Neural progenitor cell (in vitro differentiated cells): ENCODE measurements at places on chromosomes 2 and 18.

DNA sequence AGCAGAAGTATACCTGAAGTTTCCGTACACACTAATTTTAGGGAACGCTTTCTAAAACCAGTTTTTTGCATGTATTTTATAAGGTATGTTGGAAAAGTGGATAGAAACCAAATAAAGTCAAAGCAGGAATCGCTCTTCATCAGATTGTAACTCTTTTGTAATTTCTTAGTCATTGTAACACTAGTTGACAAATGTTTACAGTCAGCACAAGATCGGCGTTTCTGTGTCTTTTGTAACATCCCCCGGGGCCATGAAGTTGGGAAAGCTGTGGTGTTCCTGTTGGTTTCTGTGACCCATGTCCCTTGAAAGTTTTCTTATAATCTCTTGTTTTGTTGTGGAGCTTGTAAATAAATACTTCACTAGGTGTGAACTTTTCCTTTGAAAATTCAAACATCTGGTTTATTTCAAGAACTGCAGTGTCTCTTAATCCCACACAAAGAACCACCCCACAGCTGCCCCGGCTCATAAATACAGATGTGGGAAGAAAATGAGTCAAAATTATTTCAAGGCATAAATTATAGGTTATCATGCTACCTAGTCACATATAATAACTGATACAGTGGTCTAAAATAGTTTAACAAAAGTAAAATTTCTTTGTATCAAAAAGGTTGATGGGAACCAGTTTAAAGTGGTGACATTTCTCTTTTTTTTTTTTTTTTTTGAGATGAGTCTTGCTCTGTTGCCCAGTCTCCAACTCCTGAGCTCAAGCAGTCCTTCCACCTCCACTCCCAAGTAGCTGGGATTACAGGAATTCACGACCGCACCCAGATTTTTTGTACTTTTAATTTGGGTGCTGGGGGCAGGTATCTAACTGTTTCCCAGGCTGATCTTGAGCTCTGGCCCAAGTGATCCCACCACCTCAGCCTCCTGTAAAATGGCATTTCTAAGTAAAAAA, 751 bp upstream of the NMI start:
- DNase-seq = no peak

DNA sequence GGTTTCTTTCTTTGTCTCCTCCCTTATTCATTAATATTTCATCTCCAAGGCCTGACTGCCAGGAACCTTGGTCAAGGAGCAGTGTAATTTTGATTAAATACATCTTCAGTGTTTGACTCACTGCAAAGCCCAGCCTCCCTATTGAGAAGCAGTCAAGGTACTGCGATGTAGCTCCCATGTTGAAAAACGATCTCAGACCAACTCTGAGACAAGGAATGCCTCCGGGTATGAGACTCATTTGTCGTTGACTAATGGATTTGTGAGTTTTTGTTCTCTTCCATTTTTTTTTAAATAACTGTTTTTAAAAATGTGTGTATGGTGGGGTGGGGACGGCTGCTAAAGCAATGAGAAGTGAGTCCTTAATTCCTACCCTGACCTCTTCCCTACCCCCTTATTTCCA, 361.6 kb downstream of the SOX11 start:
- DNase-seq = no peak

DNA sequence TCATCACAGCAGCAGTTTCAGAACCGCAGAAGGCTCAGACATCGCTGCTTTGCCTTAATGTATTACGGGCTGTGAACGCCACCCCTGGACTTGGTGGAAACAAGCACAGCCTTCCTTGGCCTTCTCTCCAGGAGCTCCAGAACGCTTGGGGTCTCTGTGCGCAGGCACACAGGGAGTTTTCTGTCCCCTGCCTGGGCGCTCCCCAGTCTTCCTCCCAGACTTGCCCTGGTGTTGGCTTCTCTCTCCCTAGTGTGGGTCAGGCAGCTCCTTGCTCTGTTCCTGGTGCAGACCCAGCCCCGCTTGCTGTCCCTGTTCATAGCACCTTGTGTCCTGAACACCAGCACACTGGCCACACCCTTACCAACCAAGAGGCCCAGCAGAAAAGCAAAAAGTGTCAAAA, 103.6 kb downstream of the FAM210A start:
- DNase-seq = no peak

GRCh38 chr2:184004948-184005672, 593.2 kb upstream of the ZNF804A start:
- no peak for DNase-seq

- no peak for DNase-seq
Observed at GRCh38 chr2:218474527-218474926, 55.6 kb downstream of the VIL1 start.

DNA sequence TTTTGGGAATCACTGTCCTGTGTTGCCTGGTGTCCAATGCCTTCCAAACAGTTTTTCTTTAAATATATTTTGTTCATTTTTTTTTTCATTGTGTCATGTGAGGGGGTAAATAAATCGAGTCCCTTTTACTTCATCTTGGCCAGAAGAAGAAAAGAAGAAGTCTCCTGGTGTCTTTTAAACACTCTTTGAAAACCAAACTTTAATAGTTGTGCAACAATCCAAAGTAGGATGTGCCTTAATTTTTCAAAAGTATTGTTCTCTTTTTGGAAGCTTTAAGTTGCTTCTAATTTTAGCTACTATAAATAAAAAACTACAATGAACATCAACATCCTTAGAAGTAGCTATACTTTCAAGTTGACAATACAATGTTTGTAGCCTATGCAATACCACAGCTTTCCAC, 154.9 kb downstream of the ATAD2B start:
- no peak for DNase-seq

DNA sequence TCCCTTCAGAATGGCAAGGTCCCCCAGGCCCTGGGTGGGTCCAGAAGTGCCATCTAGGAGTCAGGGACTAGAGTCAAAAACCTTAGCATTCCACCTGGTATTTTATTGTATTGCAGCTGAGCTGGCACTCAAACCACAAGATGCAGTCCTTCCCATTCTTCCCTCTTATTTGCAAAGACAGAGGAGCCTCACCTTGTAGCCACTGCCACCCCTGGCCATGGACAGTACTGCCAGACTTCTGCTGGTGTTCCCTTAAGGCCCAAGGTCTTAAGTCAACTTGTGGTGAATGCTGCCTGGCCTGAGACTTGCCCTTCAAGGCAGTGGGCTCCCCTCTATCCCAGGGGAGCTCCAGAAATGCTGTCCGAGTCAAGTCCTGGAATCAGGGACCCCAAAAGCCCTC, 6.9 kb downstream of the UGT1A10 start:
- peak; percentile 35 for DNase-seq

GRCh38 chr2:82792316-82792715, 1666.8 kb downstream of the SUCLG1 start:
- no peak for DNase-seq

DNA sequence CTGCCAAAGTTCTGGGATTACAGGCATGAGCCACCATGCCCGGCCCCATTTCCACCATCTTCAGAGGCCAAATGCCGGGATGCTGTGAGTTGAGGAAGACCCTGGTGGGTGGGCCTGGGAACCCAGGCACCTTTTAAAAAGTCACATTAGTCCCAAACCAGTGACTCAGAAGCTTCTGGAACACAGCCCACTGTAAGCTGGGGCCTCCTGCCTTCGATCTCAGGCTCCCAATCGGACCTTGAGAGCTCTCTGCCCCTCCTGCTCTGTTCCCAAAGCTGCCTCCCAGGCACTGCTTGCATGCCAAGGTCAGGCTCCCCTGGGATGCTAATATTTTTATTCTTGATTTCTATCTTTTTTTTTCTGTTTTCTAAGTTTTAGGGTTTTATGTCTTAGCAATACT, 4.2 kb downstream of the ADCY3 start:
- DNase-seq = no peak

GRCh38 chr2:45119855-45120254, 110.6 kb upstream of the SIX2 start:
- DNase-seq = no peak

DNA sequence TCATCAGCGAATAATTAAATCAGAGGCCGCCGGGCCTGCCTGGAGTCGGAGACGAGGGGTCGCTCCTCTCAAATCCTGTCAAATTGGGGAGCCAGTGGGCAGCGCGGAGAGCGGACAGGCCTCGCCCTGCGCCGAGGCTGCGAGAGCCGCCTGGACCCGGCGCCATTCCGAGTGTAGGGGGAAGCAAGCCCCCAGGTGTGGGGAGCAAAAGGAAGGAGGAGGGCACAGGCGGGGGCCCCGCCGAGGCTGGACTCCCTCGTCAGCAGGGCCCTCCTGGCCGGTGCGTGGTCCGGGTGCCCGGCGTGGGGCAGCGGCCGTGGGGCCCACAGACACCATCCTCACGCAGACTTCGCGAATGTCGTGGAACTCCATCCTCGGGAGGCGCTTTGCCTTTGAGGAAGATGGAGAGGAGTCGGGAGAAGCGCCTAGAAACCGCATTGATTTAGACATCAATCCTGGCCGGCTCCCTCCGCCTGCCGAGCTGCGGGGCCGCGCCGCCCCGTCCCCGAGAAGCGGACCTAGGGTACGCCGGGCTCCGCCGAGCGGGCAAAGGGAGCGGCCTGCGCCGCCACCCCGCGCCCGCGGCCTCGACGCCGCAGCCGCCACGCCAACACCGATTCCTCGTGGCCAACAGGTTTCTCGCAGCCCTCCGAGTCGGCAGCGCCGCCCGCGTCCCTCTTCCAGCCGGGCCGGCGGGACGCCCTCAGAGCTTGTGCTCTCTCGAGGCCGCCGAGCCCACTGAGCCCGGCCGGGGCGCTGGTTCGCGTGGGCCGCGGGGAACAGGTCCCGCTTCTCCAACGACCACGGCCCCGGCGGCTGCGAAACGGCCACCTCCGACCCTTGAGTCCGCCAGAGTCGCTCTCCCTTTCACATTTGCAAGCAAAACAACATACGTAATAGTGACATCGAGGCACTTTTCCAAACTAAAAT, 6.7 kb upstream of the ONECUT2 start:
- DNase-seq = peak; percentile 68

- DNase-seq = no peak
Observed at GRCh38 chr18:60794802-60795201, 422.2 kb upstream of the MC4R start.
